ENCODE measurements at places on chromosomes 5 and 9.
A peak's percentile ranks its signal among the peaks of the same experiment; 100 is the strongest.

- no peak for DNase-seq
Measured at GRCh38 chr5:158492136-158492535, 607.6 kb downstream of the EBF1 start.

- DNase-seq = no peak
Measured at GRCh38 chr5:172144291-172144815, 43.7 kb downstream of the STK10 start.

GRCh38 chr9:477193-477592 lies 262.5 kb downstream of the DOCK8 start:
- no peak for DNase-seq

- no peak for DNase-seq
Measured at GRCh38 chr5:90384389-90384788, 25.2 kb downstream of the CETN3 start.

DNA sequence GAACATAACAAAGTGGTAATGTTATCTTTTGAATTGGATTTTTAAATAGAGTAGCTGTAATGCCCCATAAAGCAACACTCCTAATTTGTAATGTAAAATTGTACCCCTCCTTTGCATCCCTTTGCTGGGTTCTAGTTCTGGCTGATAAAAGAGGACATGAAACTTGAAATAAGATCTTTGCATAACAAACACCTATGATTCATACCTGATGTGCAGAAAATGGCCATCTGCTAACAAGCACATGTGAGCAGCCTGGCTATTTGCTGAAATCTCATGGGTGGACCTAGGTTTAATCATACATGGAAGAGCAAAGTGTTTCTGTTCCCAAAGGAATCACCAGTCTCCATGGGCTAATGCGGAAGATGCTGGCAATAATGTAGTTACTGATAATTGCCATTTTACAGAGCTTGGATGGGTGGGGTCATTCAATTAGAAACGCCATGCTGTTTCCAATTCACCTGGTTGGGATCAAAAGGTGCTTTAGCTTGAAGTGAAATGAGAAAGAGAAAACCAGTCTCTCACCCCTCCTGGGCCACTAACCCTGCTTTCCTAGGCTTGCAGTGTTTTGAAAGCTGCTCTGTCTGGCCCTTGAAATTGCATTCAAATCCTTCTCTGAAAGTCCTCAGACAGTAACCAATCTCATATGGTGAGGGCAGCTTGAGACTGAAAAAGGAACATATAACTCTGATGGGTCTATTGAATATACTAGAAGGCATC lies 585.1 kb downstream of the TLE4 start:
- peak; percentile 51 for DNase-seq

DNA sequence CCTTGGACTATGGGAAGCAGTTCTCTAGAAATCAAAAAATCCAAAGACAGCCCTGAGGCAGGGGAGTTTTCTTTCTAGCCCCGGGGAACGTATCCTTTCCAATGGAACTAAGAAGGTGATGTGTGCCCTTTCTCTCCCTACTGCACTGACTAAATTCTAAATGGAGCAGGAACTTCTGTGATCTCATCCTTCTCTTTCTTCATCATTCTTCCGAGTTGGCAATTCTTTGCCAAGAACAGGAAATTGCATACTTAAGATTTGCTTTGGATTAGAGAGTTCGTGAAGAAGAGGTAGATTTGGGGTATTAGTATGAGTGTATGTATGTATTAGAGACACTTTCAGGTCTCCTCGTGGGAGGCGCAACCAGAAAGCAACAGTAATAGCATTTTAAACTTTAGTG lies 178.0 kb upstream of the PIK3R1 start:
- no peak for DNase-seq

GRCh38 chr5:95778713-95779436 lies 43.7 kb downstream of the GLRX start:
- no peak for DNase-seq

- no peak for DNase-seq
Measured at GRCh38 chr9:74478606-74479005, 18.5 kb upstream of the RORB start.

- DNase-seq = peak; percentile 10
Measured at GRCh38 chr9:34254141-34254913, 74.7 kb downstream of the KIF24 start.

- DNase-seq = peak; percentile 59
Measured at GRCh38 chr9:91898451-91899218, 51.4 kb downstream of the ROR2 start.

GRCh38 chr9:94681508-94681907 lies 42.2 kb upstream of the FBP1 start:
- DNase-seq = peak; percentile 83

- peak; percentile 40 for DNase-seq
Measured at GRCh38 chr9:12930906-12931305, 156.1 kb downstream of the LURAP1L start.

- peak; percentile 43 for DNase-seq
Measured at GRCh38 chr9:91274949-91275492, 86.7 kb downstream of the AUH start.

GRCh38 chr9:28301281-28301680 lies 728.0 kb upstream of the C9orf72 start:
- no peak for DNase-seq

DNA sequence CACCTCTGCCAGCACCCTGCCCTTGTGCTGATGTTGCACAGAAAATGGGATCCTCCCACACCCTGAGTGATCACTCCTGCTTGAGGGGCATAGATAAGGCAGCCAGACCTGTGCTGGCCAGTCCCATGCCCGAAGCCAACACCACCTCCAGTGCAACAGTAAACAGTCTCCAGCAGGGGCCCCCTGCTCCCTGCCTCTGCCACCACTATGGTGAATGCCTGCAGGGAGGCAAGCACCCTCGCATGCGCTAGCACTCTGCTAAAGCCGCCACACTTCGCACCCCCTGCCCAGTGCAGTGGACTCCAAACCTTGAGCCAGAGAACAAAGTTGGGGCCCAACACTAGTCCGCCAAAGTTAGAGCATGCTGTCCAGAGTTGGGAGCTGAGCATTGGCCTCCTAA lies 118.7 kb downstream of the PJA2 start:
- DNase-seq = no peak

GRCh38 chr9:132287256-132287760 lies 67.5 kb downstream of the SETX start:
- DNase-seq = no peak

DNA sequence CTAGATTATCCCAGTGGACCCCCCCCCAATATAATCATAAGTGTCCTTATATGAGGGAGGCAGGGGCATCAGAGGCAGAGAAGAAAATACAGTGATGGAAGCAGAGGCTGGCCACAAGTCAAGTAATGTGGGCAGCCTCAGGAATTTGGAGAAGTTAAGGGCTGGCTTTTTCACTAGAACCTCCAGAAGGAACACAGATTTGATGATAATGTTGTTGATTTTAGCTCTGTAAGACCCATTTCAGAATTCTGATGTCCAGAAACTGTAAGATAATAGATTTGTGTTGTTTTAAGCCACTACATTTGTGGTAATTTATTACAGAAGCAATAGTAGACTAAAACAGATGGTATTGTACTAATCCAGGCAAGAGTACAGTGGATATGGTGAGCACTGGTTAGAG lies 36.3 kb upstream of the LRRTM2 start:
- no peak for DNase-seq

DNA sequence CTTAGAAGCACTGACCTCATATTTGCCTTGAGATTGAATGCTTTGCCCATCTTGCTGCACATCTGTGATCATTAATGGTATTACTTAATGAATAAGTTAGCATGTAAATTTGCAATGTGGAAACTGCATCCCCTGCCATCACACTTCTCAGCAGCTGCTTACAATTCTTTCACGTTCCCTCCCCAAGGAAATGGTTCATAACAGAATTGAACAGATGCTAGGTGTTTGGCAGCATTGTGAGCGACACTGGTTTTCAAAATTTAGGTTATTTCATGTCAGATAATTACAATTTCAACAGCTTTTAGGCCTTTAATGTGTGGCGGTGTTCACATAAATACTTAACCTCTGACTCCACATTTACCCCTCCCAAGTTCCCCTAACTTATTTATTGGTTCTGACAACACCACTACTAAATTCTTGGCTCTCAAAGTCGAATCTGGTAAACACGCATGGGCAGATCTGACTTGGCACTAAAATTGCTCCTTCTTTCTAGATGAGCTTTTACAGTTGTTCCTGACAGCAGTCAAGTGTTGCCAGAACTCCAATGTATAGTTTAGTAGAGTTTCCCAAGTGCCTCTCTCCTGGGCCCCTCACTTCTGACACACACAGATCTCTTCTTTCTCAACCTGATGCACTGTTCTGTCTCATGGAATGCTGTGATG lies 46.8 kb downstream of the SLC1A3 start:
- DNase-seq = peak; percentile 32

DNA sequence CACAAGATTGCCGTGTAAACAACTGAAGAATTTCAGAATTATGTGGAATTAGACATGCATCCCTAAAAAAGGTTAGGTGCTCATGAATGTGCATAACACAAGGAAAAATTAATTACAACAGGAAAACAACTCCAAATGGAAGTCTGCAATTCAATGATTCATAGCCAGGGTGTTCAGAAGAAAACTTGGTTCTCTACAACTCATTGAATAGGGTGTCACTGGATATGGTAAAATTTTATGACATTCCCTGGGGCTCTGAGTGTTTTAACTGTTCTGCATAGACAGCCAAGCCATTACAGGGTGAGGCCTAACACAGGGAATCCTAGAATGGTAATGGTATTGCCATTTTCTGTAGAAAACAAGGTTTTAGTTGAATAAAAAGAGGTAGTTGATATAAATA lies 24.4 kb upstream of the ZSWIM6 start:
- DNase-seq = no peak

- DNase-seq = no peak
Measured at GRCh38 chr5:1521671-1522600, 1.8 kb downstream of the LPCAT1 start.

- DNase-seq = peak; percentile 68
Measured at GRCh38 chr5:80254767-80255430, 949 bp downstream of the SERINC5 start.

GRCh38 chr9:20526500-20527319 lies 95.6 kb downstream of the MLLT3 start:
- DNase-seq = no peak

DNA sequence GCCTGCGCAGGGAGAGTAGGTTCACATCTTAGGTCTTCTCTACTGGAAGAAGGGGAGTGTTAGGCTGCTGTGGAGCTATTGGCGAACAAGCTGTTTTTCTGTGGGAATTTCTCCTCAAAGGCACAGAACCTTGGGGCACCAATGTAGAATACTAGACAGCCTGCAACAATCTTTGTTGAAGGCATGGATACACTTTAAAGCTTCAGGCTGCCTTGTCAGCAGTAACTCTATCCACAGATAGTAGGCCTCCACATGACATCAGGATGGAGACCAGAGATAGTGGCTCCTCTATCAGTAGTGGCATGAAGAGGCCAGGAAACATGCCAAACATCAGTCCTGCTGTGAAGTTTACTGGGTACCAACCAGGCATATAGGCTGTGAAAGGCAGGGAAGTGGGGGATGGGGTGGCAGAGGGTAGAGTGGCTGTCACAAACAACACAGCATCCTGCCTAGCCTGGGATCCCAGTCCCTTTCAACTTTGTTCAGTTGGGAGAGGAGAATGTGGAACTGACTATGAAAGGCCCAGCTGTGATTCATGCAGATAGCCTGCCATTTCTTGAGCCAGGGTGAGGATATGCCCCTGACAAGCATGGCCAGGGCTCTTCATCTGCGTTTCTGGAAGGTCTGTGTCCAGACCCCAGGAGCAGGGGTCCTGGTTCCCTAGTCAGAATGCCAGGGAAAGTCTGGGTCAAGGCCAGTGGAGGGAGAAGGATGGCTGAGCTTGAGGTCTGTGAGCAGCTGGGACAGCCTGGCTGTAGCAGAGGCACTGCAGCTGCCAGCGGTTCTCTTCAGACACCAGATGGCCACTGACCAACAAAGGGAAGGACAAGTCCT lies 1.0 kb upstream of the HK3 start:
- DNase-seq = peak; percentile 54

- no peak for DNase-seq
Measured at GRCh38 chr5:177963966-177964365, 32.1 kb downstream of the PROP1 start.

- DNase-seq = no peak
Measured at GRCh38 chr9:127384901-127385300, 12.1 kb upstream of the SLC2A8 start.

DNA sequence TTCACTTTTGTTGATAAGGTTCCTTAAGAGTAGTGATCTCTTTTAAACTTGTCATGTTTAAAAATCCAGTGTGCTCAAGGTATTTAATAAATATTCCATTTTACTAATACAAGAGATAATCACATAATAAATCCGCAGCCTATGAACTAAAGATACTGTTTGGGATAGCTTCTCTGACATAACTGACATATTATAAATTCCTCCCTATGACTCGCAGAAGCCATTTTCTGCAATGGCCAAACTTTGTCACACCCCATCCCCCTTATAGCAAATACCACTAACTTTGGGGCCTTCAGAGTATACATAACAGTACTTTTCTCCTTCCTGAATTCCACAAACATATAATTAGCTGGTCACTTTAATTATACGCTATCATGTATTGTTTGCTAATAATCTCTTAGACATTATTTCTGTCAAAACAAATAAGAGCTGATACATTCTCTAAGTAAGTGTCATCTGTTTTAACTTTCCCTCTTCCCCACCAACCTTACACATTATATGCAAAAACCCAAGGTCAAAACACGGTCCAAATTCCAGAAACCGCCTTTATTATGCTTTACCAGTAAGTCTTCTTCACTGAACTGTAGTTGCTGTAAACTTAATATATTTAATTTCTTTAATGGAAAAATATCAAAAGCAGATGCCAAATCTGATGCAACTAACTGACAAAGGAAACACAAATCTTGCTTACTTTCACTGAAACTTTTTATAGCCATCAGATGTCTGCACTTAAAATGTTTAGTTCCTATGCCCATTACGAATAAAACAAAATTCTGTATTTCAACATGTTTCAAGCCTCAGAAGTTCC lies 971 bp downstream of the TMEM267 start:
- DNase-seq = peak; percentile 2

- no peak for DNase-seq
Measured at GRCh38 chr5:27311544-27311943, 273.2 kb upstream of the CDH9 start.

DNA sequence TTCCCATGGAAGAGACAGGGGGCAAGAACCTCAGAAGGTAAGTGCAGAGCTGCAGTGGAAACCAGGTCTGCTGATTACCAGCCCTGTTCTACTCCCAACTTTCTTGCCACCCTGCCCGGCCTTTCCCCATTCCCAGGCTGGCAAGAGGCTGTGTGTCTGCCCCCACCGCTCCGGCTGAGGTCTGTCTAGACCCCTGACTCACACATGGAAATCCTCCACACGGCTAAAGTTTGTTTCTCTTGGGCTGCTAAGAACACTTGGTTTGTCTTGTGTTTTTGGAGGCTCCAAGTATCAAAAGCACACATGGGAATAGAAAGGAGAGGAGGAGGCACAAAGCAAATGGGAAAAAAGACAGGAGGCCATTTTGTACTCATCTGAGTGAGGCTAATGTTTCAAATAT lies 168.3 kb downstream of the GABBR2 start:
- no peak for DNase-seq

- DNase-seq = no peak
Measured at GRCh38 chr9:133127340-133127981, 6.4 kb upstream of the RALGDS start.

- no peak for DNase-seq
Measured at GRCh38 chr9:108913391-108913790, 20.5 kb downstream of the ELP1 start.
